Panc1 (cell line): ENCODE measurements at places on chromosomes 4 and X. TPM values are rescaled to one million over a fixed set of nuclear protein-coding genes. Genes with fewer than 3 reads are reported as not detected.

PRSS12 gene
- 0.23 TPM for total RNA-seq

GRCh38 chrX:6813836-6814370 lies 279.0 kb upstream of the VCX3A start:
- no peaks in the 10 kb centered on the region for H3K36me3 ChIP-seq
- no peaks in the 10 kb centered on the region for H3K4me1 ChIP-seq
- no peaks in the 10 kb centered on the region for H3K27me3 ChIP-seq
- H3K4me3 ChIP-seq, result no peak overlapping the region
- no peak for DNase-seq

VEGFD gene
- not detected for total RNA-seq

- no peak overlapping the region for H3K4me3 ChIP-seq
- no peaks in the 10 kb centered on the region for H3K36me3 ChIP-seq
- no peaks in the 10 kb centered on the region for H3K4me1 ChIP-seq
- no peak for DNase-seq
- no peaks in the 10 kb centered on the region for H3K27me3 ChIP-seq
- H3K27ac ChIP-seq, result no peak overlapping the region
Measured at GRCh38 chr4:8728536-8729407, 136.2 kb downstream of the CPZ start.

TMPRSS11A gene
- total RNA-seq, result not detected

CCKAR gene
- not detected for total RNA-seq
